ENCODE measurements at places on chromosomes 1 and 21. TPM values are rescaled to one million over a fixed set of nuclear protein-coding genes. Genes with fewer than 3 reads are reported as not detected.

GRCh38 chr1:101112051-101112780, 86.6 kb upstream of the DPH5 start:
- DNase-seq = no peak

- DNase-seq = no peak
These were observed 10.3 kb upstream of the SNX7 start for GRCh38 chr1:98651116-98651632.

DNA sequence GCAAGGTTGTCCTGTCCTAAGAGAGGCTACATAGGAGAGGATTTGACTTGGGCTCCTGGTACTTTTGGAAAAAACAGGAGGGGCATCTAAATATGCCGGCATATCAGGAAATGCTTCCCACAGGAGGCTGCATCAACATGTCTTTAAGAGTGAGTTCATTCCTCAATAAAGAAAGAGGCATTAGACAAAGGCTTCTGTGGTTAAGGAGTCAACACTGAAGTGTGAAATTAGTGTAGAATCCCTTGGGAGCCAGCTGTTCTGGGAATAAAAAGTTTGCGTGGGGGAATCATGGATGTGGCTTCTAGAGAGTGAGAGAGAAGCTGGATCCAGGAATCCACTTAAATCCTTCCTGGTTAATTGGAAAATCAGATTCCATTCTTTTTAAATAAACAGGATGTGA, 69.5 kb downstream of the DNM3 start:
- DNase-seq = no peak

DNA sequence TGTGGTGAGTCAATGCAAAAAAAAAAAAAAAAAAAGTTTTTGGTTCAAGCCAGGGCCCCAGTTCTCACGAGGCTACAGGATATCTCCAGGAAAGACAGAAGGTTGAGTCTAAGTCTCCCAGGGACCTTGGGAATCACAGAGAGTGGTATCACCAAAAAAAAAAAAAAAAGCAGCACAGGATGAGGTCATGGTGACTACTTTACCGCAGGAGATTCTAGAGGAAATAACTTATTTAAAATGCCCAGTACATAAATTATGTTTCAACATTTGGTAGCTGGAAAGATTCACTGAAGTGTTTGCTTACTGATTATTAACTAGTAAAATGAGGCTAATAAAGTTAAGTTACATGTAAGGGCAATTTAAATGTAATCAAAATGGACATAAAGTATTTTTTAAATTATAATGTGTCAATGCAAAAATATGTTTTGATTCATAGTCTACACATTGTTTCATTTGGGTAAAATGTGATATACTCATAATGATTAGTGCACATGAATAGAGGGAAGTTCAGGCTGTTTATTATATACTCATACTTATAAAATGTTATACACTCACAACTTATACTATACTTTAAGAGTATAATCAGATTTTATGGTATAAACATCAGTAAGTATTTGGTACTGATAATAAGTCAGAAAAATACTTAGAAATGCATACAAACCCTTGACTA, 84.1 kb downstream of the PLPPR5 start:
- no peak for DNase-seq

The KRTAP10-12 gene
- total RNA-seq = not detected

The ESRRG gene
- 4.1 TPM for total RNA-seq

The B3GALT2 gene
- total RNA-seq = 5.2 TPM

The KCNQ4 gene
- total RNA-seq = 3.1 TPM

The SLC44A5 gene
- 3.3 TPM for total RNA-seq

The HHAT gene
- 16.3 TPM for total RNA-seq

Measured in prostate gland (tissue), 2 donors.